ENCODE measurements at places on chromosomes 16 and 17.

DNA sequence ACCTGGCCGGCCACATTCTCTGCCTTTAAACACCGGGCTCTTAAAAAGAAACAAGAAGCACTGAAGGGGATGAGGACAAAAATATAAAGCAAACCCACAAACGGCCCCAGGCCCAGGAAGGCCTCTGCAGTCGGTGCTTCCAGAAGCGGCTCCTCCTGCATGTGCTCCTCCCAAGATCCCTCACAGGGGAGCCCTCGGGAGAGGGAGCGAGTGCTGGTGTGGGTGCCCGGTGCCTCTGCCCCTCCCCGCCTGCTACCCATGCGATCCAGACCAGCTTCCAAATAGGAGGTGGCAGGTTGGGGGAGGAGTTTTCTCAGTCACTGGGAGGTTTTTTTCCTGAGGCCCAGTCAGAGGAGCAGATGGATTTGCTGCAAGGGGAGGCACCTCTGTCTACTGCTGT, 15.8 kb downstream of the KDM8 start:
- DNase-seq, result no peak

GRCh38 chr17:16623282-16623681, 30.4 kb downstream of the ZNF624 start:
- DNase-seq, result no peak

DNA sequence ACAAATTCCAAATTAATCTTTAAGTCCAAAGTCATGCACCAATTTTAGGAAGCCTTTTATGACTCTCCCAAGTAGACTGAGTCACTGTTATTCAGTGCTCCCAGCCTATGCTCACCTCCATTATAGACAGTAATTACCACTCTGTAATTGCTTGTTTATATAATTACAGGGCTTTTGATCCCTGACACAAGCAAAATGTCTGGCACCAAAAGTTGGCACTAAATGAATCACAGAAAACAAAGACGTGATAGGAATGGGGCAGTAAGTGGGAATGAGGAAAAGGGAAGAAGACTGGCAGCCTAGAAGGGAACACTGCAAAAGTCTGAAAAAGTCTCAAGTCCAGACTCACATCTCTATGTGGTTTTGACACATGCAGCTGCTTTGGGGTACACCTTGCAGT, 94.1 kb downstream of the SLC39A11 start:
- DNase-seq, result no peak

- no peak for DNase-seq
Observed at GRCh38 chr16:19382887-19383816, 34.5 kb upstream of the TMC5 start.

- DNase-seq, result no peak
Observed at GRCh38 chr16:82655072-82655714, 28.4 kb downstream of the CDH13 start.

DNA sequence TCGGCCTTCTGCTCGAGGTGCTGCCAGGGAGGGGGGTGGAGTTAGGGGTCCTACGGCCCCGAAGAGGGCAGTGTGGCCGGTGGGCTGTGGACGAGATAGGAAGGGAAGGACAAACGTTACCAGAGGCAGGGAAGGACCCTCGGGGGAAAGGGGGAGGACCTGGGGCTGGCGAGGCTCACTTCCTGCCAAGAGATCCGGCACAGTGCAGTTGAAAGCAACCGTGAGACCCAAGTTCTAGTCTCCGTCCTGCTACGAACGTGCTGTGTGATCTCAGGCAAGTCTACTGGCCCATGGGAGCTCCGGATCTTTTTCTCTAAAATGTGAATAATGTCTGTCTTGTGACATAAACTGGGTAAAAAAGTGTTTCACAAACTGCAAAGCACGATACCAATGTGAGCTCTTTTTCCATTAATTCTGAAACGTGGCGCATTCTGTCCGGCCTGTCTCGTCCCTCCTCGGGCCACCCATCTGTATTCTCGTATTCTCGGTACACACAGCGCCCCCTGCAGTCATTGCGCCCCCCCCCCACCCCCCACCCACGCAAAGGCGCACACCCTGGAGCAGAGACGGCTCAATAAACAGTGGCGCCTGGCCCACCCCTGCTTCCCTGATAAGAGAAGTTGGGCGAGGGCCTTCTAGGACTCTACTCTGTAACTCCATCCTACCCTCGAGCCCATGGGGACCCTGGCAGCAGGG, 8.8 kb downstream of the CYGB start:
- no peak for DNase-seq

DNA sequence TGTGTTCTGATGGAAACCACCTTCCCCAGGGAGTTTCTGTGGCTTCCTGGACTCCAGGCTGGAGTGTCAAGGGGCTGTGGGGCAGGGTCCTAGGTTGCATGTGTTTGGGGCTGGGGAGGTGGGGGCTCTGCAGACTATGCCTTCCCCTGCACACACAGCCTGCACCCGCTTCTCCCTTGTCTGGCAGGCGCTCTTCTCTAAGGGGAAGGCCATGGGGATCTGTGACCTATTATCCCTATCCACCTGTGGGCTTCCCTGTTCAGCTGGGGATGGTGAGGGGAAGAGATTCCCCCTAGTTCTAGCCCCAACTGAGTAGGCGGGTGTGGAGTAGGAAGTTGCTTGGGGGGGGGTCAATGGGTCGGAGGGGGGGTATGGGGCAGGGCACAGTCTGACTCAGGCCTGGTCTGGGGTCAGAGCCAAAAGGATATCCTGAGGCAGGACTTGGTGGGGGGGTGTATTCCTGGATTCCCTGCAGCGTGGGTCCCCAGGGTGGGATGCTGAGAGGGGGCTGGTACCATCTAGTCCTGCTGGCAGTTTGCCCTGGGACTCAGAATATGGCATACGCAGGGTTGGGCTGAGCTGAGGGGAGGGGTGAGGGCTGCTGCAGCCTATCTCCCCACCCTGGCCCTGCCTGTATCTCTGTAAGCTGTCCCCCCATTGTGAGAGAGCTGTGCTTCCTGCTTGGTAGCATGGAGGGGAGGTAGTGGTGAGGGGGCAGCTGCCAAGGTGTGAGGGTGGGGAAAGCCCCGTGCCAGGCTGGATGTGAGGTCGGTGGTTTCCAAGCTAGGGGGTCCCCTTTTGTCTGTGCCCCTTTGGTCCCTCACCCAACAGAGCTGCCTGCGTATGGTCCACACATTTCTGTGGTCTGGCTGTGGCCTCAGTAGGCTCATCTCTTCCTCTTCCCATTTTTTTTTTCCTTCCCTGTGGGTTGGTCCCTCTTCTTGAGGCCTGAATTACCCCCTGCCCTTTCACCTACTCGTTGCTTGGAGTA, 14.7 kb downstream of the RARA start:
- no peak for DNase-seq

GRCh38 chr16:50121721-50122445, 31.2 kb upstream of the TENT4B start:
- DNase-seq, result no peak

- DNase-seq, result no peak
Observed at GRCh38 chr17:75262112-75262606, 480 bp downstream of the MRPS7 start.

DNA sequence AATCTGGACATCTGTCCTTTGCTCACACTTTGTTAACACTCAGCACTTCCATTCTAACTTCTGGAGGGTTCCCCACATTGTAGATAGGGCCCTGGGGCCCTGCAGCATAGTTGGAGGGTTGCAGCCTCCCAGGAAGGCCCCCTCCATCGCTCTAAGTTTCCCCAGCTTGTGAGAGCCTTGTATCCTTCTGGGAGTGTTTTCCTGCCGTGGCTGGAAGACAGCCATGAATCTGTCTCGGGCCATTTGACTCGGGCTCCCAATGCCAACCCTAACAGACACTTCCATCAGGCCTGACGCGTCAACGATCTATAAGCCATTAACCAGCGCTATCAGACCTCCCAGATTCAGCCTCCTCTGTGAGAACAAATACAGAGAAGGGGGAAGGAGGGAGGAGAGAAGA, 263.7 kb upstream of the RPL38 start:
- no peak for DNase-seq

- no peak for DNase-seq
Observed at GRCh38 chr16:85676466-85676865, 12.3 kb downstream of the GINS2 start.

GRCh38 chr16:75197522-75198134, 9.3 kb downstream of the CTRB2 start:
- DNase-seq, result no peak

DNA sequence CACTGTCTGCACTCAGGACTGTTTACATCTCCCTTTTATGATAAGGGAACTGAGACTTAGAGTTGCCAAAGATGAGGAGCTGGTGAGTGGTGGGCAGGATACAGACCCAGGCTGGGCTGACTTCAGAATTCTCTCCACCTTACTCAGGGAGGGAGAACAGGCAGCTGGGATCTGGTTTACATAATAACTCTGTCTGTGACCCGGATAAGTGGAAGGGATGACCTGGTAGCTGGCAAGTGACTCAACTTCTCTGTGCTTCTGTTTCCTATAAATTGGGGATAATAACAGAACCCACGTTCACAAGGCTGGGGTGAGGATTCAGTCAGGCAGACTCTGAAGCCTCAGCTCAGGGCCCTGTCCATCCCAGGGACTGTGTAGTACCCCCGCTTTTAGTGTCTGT, 2.6 kb downstream of the SNX20 start:
- DNase-seq, result no peak

DNA sequence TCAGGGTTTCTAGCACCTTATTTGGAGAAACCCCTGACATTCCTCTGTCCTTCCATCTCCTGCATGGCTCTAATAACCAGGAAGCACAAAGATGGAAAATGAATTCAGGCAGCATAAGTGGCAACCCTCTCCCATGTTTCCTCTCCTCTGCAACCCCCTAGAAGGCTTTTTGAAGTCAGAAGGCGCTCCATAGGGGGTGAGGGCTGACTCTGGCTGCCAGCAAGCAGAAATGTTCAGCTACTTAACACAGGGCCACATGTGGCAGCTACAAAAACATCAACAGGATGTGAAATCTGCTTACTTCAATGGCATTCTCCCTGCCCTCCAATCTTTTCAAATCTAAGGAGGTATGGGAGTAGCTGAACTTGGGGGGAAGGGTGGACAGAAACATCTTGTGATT, 55.2 kb upstream of the IRX5 start:
- DNase-seq, result no peak

Measured in NCI-H1694 treated with DMSO at 0.1 percent for 48 hours (cell line).